ENCODE measurements at places on chromosomes 13 and 19. TPM values are rescaled to one million over a fixed set of nuclear protein-coding genes. Genes with fewer than 3 reads are reported as not detected.

The LILRA6 gene
- 0.16 TPM for total RNA-seq

The TYROBP gene
- total RNA-seq: not detected

The UNC13A gene
- total RNA-seq: 0.61 TPM

The C3 gene
- not detected for total RNA-seq

The F10 gene
- total RNA-seq: not detected

The CGB5 gene
- total RNA-seq: not detected

The CALR3 gene
- 0.53 TPM for total RNA-seq

The FUT1 gene
- total RNA-seq: 0.16 TPM

The KLK4 gene
- not detected for total RNA-seq

The TSHZ3 gene
- 3.8 TPM for total RNA-seq

The NUMBL gene
- total RNA-seq: 7.5 TPM

The RNF225 gene
- not detected for total RNA-seq

The TUBB4A gene
- 19.8 TPM for total RNA-seq

The FPR3 gene
- total RNA-seq: not detected

The COX6B2 gene
- 0.42 TPM for total RNA-seq

The VSTM2B gene
- total RNA-seq: not detected

The LYL1 gene
- total RNA-seq: not detected

The IGFL3 gene
- not detected for total RNA-seq

The CYP4F11 gene
- total RNA-seq: 0.79 TPM

The LENG9 gene
- 7.2 TPM for total RNA-seq

The FBN3 gene
- not detected for total RNA-seq

The ZNF177 gene
- total RNA-seq: 1.2 TPM

The KIR3DL2 gene
- total RNA-seq: not detected

The ZNF491 gene
- 0.56 TPM for total RNA-seq

The S1PR2 gene
- 4.7 TPM for total RNA-seq

The FCGBP gene
- 0.08 TPM for total RNA-seq

The CYP2A7 gene
- total RNA-seq: not detected

The FCAR gene
- not detected for total RNA-seq

The KIR2DL3 gene
- not detected for total RNA-seq

The MADCAM1 gene
- not detected for total RNA-seq

The GNG7 gene
- total RNA-seq: 3.2 TPM

The ERICH4 gene
- total RNA-seq: not detected

The KIR2DL1 gene
- not detected for total RNA-seq

The IZUMO2 gene
- total RNA-seq: not detected

The SLC44A2 gene
- total RNA-seq: 3.1 TPM

The PCDH17 gene
- total RNA-seq: 0.40 TPM

The DGKH gene
- total RNA-seq: 3.5 TPM

The MAP2K2 gene
- total RNA-seq: 192 TPM

The KLK5 gene
- not detected for total RNA-seq

The FXYD3 gene
- total RNA-seq: not detected

The GPR32 gene
- not detected for total RNA-seq

The ZNF154 gene
- total RNA-seq: 0.03 TPM

The ZNF556 gene
- 0.05 TPM for total RNA-seq

The ZNF555 gene
- total RNA-seq: 4.5 TPM

The FDX2 gene
- 19.5 TPM for total RNA-seq

The FOSB gene
- total RNA-seq: 0.42 TPM

The ZSWIM9 gene
- total RNA-seq: 1.3 TPM

The PTH2 gene
- not detected for total RNA-seq

The ETV2 gene
- 0.40 TPM for total RNA-seq

The C19orf38 gene
- 0.71 TPM for total RNA-seq

The CYP2S1 gene
- not detected for total RNA-seq

The ZNF878 gene
- 0.77 TPM for total RNA-seq

The ZNF417 gene
- total RNA-seq: 7.7 TPM

The CCNA1 gene
- 0.13 TPM for total RNA-seq

The PCSK4 gene
- total RNA-seq: 1.9 TPM

The LRRC8E gene
- total RNA-seq: not detected

The CACNA1A gene
- total RNA-seq: not detected

The RFPL4A gene
- not detected for total RNA-seq
